Hindlimb muscle (tissue), 1 donor: ENCODE measurements at places on chromosomes 7 and 10.

- no peak for DNase-seq
Measured at GRCh38 chr10:121165276-121165675, 314.1 kb downstream of the WDR11 start.

- DNase-seq: no peak
Measured at GRCh38 chr7:152072421-152072820, 46.9 kb downstream of the GALNT11 start.

- DNase-seq: peak; percentile 1
Measured at GRCh38 chr7:134368851-134369544, 52.3 kb upstream of the SLC35B4 start.

DNA sequence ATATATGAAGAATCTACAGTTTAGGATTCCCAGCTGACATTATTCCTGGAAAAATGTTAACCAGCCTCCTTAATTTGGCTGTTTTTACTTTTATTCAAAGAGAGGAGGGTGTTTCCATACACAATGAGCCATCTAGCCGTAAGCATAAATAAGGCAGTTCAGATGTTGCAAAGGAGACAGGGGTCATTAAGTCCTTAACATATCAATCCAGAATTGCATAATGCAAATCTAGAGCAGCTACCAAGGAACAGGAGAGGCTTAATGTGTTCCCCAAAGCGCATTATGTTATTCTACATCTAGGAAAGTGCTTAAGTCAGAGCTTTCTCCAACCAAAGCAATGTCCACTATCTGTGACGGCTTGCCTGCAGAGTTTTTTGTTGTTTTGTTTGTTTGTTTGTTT, 32.4 kb upstream of the TCF7L2 start:
- no peak for DNase-seq

DNA sequence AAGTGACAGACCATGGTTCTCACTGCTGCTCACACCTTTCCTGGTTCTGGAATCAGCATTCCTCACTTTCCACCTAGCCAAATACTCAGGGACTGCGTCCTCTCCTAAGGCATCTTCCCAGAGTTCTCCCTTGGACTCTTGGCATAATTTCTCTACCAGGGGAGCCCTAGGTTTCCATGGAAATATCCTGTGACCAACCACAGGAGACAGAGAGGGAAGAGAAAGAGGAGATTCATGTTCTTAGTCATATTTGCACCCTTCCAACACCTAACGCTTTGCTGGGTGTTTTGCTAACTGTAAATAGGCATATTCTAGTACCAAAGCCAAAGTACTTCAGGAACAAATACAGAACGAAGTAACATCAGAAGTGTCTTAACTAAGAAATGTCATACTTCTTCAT, 28.6 kb downstream of the DENND11 start:
- DNase-seq: no peak

- no peak for DNase-seq
Measured at GRCh38 chr7:39592586-39592985, 26.4 kb downstream of the YAE1 start.

GRCh38 chr10:99329554-99330346, 594 bp downstream of the CNNM1 start:
- no peak for DNase-seq

- no peak for DNase-seq
Measured at GRCh38 chr7:129162732-129163131, 18.2 kb downstream of the TSPAN33 start.

DNA sequence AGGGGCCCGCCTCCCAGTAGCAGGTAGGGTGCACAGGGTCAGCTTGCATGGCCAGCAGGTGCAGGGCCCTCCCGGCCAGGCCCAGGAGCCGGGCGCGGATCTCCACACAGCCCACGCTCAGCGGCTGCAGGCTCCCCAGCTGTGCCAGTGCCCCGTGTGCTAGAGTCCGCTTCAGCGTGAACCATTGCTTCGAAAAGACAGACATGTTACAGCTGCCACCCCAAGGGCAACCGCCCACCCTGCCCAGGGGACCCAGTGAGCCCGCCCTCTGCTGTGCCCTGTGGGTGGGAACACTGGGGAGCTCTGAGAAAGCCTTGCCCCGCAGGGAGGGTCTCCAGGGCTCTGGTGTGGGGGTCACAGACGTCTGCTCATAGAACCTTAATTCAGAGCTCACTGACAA, 64.3 kb upstream of the NKX6-2 start:
- no peak for DNase-seq

- DNase-seq: peak; percentile 48
Measured at GRCh38 chr7:30974605-30975255, 11.0 kb downstream of the GHRHR start.

DNA sequence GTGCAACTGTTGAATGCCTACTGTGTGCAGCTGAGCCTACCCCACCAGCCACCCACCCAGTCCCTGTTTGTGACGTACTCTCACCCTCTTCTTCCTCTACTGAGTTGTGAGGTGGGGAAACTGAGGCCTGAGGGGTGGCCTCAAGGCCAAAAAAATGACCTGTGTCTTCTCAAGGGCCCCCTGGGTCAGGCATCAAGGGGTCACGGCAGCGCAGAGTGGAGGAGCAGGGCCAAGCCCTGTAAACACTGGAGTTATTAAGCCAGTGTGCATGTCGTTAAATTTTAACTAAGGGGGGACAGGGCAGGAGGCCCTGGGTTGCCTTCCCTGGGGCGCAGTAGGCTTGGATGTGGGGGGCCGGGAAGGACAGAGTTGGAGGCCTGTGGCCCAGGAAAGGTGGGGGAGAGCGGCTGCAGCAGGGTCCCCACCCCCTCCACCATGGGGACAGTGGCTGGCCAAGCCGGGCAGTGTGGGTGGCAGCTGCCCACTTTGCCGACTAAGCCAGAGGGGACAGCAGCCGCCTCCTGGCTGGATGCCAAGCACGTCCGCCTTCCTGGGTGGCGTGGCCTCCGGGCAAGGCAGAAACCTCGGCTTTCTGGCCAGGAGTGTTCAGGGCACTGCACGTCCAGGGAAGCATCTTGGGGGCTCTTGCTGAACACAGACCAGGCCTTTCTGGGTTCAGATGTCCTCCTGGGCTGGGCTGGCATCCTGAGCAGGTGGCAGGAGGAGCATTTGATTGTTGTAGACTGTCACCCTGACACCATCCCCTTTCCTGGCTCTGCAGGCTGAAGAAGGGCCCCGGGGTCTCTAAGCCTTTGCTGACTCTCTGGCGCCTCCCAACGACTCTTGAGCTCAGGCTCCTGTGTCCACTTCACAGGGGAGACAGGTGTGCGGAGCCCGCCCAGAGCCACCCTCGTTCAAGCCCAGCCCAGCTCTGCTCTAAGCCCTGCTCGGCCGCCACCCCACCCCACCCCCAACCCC, 1.9 kb downstream of the SLC29A4 start:
- peak; percentile 30 for DNase-seq

GRCh38 chr7:123571684-123572083, 14.1 kb upstream of the NDUFA5 start:
- DNase-seq: no peak

DNA sequence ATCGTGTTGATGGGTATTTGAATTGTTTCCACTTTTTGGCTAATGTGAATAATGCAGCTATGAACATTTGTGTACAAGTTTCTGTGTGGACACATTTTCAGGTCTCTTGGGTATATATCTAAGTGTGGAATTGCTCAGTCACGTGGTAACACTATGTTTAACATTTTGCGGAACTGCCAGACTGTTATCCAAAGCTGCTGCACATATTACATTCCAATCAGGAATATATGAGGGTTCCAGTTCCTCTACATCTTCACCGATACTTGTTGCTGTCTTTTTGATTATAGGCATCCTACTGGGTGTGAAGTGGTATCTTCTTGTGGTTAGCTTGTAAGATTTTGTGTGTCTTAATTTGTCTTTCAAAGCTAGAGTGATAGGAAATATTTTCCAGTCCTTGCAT, 6.8 kb downstream of the PTPN12 start:
- DNase-seq: no peak

DNA sequence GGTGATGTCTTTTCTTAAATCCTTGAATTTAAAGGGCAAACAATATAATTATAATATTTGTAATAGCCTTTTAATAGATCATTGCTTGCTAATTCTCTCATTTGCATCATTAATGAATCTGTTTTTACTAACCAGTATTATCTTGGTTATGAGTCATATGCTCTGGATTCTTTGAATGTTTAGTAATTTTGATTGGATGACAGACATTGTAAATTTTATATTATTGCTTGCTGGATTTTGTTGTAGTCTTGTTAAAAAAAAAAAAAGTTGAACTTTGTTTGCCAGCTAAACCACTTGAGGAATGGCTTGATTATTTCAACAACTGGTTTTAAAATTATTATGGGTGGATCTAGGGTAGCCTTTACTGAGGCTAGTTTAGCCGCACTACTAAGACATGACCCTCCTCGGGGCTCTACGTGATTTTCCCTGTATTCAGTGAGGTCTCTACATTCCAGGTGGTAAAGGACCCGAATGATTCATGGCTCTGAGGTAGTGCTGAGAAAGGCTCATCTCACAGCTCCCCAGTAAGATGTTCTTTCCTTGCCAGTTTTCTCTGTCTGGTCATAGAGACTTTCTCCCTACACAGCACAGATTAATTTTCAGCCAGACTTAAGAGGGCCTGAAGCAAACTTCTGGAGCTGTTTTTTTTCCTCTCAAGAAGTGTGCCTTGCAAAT, 8.5 kb downstream of the C10orf90 start:
- DNase-seq: no peak

DNA sequence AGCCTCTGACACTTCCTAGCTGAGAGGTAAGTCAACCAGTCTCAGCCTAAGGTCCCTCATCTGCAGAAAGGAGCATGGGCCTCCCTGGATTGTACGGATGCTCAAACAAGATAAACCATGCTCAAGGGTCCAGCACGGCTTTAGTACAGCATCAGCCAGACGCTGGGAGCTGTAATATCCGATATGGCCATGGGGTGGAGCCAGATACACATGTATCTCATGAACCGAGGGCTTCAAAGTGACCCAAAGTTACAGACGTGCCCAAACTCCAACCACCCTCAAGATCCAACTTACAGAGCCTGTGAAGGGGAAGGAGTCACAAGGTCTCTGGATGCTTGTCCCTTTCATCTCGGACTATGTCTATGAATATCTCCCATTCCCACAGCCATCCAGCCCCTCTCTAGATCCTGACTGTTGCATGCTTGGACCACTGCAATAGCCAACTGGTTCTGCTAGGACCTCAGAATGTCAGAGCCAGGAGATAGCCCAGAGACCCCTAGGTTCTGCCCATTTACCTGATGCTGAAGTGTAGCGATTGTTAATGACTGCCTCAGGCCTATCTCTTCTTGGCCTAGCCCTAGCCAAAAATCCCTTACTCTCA, 142.4 kb downstream of the SH3PXD2A start:
- DNase-seq: peak; percentile 86

- no peak for DNase-seq
Measured at GRCh38 chr7:133139801-133140200, 57.9 kb upstream of the CHCHD3 start.

GRCh38 chr10:49746626-49747302, 15.4 kb downstream of the OGDHL start:
- DNase-seq: no peak

- no peak for DNase-seq
Measured at GRCh38 chr7:141697211-141697871, 4.6 kb downstream of the DENND11 start.

GRCh38 chr7:42029405-42029804, 207.6 kb downstream of the GLI3 start:
- DNase-seq: no peak

- no peak for DNase-seq
Measured at GRCh38 chr7:68964060-68964459, 634.2 kb upstream of the AUTS2 start.

DNA sequence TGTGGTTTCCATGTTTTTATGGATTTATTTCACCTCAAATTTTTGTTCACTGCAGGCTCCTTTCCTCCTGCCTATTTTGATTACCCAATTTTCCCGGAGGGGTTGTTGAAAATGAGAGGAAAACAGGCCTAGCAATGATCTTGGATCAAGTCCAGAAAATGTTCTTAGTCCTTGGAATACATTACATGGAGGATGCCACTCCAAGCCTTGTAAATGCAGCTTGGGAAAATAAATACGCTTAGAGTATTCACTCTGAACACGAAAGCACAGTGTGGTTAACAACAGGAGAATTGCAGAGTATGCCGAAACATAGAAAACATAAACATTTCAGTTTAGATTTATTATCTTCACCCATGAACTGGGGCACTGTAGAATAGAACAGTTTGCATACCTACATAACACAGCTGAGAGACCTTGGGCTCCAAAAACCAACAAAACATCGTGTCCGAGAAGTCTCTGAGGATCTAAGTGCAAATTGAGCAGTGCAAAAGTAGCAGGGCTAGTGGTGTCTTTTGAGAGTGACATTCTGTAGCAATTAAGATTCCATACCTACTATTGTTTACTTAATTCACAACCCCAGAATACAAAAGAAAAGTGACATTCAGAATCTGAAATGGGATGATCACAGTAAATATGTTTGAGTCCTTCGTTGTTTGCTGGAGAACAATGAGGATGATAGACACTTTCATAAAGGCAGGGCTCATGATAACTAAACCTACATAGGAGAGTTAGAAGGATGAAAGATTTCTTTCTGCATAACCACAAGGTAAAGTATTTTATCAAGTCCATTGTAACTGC, 7.6 kb upstream of the CD36 start:
- DNase-seq: no peak

- DNase-seq: no peak
Measured at GRCh38 chr10:35459449-35459847, 123.1 kb downstream of the CCNY start.
